Activated CD4-positive, alpha-beta T cell treated with anti-CD3 and anti-CD28 coated beads for 24 hours (primary cell): ENCODE measurements at places on chromosomes 2 and 18.

GRCh38 chr2:31660165-31660564 lies 79.4 kb upstream of the SRD5A2 start:
- DNase-seq = no peak

GRCh38 chr2:128457716-128458115 lies 139.0 kb upstream of the HS6ST1 start:
- no peak for DNase-seq

GRCh38 chr2:57490741-57491140 lies 555.9 kb upstream of the VRK2 start:
- DNase-seq = no peak

DNA sequence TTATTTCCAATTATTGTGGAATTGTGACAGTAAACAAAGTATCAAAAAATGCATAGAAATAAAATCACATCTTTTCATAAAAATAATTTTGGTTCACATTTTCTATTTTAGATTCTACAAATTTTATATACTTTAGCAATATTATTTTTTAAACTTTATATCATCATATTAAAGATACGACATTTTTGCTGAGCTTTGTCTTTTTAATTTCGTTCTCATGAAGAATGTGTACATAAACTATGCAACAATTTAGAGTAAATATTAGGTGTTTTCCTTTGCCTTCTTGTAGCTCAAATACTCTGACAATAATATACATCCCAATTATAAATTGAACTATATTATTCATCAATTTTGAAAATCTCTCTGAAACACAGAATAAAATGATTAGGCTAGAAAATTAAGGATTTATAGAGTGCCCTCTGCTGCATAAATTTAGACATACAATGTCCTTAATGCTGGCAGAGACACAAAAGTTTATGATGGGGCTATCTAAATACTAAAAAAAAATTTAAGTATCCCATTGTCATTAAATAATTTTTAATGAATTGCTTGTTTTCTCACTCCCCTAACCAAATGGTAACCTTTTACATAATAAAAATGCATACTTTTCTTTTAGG lies 45.7 kb downstream of the CCDC102B start:
- DNase-seq = no peak

DNA sequence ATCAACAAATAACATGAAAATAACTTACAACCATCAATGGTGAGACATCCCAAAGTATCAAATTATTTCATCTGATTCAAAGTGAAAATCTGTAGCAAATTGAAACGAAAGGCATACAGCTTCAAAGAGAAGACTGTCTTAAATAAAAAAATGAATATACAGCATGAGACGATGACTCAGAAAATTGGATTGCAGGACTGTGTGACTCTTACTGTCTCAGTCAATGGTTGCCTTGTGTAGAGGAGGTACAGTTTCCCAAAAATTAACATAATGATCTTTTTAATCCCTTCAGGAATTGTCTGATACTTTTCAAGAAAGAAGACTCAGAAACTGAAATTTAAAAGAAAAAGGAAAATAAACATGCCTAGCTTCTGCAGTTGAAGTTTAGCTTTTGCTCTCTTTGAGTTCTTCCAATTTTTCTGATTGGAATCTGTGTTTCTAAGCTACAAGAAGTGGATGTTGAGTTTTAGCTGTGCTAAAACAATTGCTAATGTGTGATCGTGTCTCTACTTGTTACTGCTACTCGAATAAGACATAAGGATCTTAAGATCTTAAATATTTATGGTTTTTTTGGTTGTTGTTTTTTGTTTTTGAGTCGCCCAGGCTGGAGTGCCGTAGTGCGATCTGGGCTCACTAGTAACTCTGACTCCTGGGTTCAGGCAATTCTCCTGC lies 41.1 kb upstream of the EPB41L3 start:
- DNase-seq = no peak

GRCh38 chr18:52422985-52423601 lies 83.1 kb downstream of the DCC start:
- DNase-seq = no peak

GRCh38 chr18:77207540-77207939 lies 42.1 kb upstream of the GALR1 start:
- DNase-seq = no peak

- DNase-seq = no peak
Observed at GRCh38 chr2:27074738-27075565, 3.5 kb upstream of the EMILIN1 start.

DNA sequence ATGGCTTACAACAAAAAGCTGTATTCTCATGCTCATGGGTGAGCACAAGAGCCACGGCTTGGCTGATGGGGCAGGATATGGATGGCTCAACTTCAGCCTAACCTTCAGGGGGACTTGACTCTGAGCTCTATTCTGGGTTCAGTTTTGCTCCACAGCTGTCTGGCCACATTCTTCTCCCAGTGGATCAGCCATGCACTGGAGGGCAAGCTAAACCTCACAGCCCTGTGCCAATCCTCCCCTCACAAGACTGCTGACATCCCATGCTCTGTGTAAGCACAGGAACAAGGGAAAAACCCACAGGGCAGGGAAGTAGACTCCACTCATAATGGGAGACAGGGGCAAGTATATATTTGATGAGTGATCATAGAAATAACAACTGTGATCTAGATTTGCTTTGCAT lies 35.6 kb downstream of the COPS8 start:
- DNase-seq = no peak

GRCh38 chr2:167115541-167115940 lies 227.3 kb downstream of the XIRP2 start:
- no peak for DNase-seq

- no peak for DNase-seq
Observed at GRCh38 chr2:70596739-70597138, 43.1 kb upstream of the TGFA start.

DNA sequence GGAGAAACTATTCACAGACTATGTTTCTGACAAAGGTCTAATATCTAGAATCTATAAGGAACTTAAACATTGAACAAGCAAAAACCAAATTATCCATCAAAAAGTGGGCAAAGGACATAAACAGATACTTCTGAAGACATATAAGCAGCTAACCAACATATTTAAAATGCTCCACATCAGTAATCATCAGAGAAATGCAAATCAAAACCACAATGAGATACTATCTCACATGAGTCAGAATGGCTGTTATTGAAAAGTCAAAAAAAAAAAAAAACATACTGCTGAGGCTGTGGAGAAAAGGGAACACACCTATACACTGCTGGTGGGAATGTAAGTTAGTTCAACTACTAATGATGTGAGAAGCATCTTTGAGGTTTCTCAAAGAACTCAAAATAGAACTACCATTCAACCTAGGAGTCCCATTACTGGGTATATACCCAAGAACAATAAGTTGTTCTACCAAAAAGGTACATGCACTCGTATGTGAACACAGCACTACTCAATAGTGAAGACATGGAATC lies 220.4 kb upstream of the TFPI start:
- no peak for DNase-seq

DNA sequence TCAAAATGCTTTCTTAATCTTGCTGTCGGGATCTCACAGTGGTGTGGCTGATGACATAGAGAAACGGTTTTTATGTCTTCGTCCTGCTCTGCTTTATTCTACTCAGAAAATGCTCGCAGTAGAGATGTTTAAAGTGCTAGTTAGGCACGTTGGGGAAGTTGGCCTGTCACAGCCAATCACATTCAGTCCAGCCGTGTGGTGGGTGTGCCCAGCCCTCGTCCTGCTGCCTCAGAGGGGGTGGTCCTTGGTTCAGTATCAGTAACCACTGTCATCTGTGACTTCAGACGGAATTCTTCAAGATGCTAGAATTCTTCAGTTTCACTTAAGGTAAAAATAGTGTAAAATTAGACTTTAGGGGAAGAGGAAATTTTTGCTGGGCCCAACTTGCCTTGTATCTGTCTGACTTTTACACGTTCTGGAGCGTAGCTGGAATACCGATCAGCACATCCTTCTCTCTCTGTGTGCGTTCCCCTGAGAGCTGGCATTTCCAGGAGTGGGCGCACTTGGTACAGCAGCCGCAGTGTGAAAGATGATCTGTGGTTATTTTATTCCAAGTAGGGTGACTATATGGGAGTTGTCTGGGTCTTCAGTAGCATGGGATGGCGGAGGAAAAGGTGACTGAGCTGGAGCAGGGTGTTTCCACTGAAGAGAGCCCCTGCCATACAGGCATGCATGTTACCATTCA lies 18.5 kb downstream of the TRAF3IP1 start:
- no peak for DNase-seq

GRCh38 chr18:471716-472115 lies 28.8 kb downstream of the COLEC12 start:
- no peak for DNase-seq

DNA sequence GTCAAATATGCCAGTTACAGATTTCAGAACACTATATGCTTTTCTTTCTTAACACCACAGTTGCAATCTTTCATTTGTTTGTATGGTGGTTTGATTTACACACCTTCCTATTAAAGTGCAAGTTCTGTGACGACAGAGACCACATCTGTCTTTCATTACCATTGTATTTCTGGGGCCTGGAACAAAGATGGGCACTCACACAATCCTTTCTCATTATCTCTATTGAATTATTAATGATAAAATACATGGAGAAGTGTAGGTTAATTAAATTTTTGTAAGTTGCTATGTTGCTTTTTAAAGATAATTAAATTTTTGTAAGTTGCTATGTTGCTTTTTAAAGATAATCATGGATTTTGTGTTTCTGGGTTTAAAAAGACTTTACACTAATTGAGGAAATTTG lies 79.9 kb downstream of the KCTD18 start:
- no peak for DNase-seq

DNA sequence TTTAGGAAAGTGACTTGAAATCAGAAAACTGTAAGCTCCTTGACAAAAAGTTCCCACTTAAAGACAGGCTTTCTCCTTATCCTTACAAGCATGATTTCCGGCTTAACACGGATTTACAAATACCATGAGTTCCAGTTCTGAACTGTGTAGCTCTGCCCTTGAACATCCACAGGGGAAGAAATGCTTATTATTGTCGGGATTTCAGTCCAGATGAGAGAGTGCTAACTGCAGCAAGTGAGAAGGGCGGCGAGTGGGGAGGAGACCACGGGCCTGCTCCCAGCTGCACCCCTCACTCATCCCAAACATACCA lies 73.1 kb downstream of the LRRC30 start:
- no peak for DNase-seq

DNA sequence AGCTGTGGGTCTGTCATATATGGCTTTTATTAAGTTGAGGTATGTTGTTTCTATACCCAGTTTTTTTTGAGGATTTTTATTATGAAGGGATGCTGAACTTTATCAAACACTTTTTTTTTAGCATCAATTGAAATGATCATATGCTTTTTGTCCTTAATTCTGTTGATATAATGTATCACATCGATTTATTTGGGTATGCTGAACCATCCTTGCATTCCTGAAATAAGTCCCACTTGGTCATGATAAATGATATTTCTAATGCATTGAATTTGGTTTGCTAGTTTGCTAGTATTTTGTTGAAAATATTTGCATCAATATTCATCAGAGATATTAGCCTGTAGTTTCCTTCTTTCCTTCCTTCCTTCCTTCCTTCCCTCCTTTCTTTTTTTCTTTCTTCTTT lies 22.5 kb upstream of the CWC22 start:
- no peak for DNase-seq
